ENCODE measurements at places on chromosomes 7 and 10.

DNA sequence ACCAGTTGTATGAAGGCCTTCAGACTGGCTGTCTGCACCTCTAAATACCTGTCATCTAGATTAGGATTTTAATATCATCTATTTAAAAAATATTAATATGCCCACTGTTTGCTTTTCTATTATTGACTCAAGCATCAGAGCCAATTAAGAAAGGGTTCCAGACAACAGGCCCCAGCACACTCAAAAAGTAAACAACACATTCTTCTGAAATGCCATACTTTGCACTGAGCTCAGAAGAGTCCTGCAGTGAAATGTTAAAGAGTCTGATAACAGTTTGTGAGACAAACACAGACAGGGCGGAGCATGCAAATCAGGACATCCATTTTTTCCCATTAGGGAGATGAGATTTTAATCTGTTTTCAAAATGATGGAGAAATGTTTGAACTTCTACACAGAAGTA, 45.9 kb upstream of the KLF6 start:
- no peak for DNase-seq

GRCh38 chr10:118444069-118444468, 101.9 kb upstream of the FAM204A start:
- DNase-seq = no peak

GRCh38 chr10:131115801-131116200, 195.7 kb downstream of the TCERG1L start:
- no peak for DNase-seq

- DNase-seq = no peak
Observed at GRCh38 chr10:60937784-60938654, 6.0 kb downstream of the RHOBTB1 start.

GRCh38 chr7:127759945-127760421, 108.0 kb downstream of the SND1 start:
- DNase-seq = no peak

DNA sequence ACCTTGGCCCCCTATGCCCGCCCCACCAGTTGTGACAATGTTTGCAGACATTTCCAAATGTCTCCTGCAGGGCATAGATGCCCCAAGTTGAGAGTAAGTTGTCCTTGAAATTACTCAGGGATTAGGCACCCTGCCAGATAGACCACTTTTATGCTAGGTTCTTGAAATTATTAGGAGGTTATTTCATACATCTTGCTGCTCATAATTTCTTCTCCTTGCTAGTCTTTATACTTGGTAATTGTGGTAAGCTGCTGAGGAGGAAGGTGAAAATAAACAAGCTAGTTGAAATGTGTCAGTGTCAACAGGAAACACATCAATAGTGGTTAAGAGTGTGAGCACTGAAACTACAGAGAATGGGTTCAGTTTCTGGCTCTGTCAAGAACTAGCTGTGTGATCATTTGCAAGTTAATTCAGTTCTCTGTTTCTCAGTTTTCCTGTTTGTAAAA, 63.7 kb upstream of the AOAH start:
- no peak for DNase-seq

All from NCI-H2081 (cell line).